A673 (cell line): ENCODE measurements at places on chromosomes 11 and 22.

GRCh38 chr11:86693518-86693917 lies 21.1 kb upstream of the ME3 start:
- DNase-seq: no peak

- DNase-seq: no peak
These were observed 666.5 kb downstream of the NTM start for GRCh38 chr11:132036746-132037466.

DNA sequence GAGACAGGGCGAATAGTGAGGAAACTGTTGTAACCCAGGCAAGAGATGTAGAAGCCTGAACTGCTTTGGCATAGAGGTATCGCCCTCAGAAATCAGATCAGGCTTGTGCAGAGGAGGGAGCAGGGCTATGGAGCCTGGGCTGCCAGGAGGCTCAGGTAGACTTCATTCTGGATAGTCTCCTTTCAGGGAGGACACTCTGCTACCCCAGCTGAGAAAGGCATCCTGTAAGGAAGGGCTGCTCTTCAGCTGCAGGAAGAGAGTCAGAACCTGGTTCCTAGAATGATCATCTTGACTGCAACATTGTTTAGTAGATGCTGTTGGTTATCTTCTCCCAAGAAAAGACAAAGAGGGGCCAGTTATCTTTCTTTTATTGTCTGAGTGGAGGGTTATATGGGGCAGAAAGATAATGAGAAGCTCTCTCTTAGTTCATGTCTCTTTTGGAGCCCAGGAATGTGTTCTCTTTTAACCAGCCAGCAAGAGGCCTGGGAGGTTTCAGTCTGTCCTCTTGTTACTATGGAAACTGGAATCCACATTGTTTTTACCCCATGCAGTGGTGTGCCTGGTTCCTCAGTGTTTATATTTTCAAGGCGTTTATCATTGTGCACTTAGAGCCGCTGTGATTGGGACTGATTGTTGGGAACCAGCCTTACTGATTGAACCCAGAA lies 95.7 kb downstream of the STIM1 start:
- DNase-seq: no peak

GRCh38 chr11:35796562-35796961 lies 134.0 kb downstream of the TRIM44 start:
- peak; percentile 94 for DNase-seq

GRCh38 chr22:17035246-17035645 lies 27.2 kb upstream of the GAB4 start:
- no peak for DNase-seq

GRCh38 chr22:36222887-36223450 lies 16.4 kb downstream of the APOL2 start:
- no peak for DNase-seq

DNA sequence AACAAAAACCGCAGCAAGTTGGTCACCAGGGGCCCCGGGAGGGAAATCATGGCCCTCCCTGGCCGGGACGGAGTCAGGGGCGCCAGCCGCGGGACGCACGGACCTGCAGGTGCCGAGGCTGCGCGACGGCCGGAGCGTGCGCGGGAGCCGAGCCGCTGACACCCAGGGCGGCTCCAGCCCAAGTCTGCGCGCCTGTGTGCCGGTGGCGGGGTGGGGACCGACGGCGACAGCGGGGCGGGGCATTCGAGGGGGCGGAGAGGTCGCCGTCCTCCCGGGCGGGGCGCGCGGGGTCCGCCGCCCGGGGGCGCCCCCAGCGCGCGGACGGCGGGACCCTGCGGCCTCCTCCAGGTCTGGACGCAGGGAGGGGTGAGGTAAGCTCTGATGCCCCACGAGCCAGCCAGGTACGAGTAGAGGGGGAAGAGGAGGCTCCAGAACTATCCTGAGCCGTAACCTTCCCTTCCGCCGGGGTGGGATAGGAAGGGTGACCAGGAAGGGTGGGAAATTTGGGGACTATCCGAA lies at the start of gene ESAM:
Gene ESAM (minus strand): TSS at position 186 of the 519 bp plus-strand sequence. CDS start 136 bp downstream, at position 50.
- no peak for DNase-seq

DNA sequence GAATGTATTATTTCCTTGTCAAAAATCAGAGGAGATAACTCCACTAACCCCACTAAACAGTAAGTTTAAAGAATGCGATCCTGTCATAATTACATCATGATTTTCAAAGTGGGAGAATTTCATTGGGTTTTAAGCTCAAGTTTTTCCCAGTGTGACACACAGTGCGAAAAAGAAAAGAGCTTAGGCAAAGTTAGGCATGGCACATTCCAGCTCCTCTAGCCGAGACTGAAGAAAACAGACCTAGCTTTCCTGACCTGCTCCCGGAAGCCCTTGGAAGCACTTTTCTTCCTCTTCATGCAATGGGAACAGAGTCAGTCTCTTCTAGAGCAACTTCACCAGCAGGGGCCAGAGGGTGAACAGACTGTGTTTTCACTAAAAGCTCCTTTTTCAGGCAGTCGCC lies 76.6 kb upstream of the AKIP1 start:
- DNase-seq: no peak

DNA sequence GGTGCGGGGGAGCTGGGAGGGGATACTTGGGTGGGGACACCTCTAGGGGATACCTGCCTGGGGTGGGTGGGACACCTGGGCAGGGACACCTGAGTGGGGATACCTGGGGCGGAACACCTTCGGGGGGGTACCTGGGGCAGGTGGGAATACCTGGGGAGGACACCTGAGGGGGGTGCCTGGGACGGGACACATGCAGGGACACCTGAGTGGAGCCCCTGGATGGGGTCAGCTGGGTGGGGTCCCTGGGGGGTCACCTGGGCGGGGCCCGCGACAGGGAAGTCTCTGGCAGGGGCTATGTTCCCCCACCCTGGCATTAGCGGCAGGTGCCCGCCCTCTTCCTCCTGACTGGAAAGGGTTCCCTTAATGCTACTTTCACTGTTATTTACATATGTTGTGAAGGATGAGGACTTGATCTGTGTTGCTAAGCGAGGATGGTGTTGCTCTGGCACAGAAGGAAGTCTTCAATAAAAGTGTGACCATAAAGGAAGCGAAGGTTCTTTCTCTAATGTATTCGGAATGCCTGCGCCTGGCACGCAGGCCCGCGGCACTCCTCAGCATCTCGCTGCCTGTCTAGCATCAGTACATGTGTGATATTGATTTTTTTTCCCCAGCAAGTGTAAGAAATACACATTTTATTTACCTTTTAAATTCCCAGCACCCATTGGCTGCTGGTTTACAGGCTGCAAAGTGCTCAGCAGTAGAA lies 801.7 kb downstream of the BRD1 start:
- no peak for DNase-seq

- no peak for DNase-seq
These were observed 12.1 kb downstream of the MS4A2 start for GRCh38 chr11:60100516-60100915.

- no peak for DNase-seq
These were observed 91.9 kb upstream of the NTM start for GRCh38 chr11:131278472-131278871.

DNA sequence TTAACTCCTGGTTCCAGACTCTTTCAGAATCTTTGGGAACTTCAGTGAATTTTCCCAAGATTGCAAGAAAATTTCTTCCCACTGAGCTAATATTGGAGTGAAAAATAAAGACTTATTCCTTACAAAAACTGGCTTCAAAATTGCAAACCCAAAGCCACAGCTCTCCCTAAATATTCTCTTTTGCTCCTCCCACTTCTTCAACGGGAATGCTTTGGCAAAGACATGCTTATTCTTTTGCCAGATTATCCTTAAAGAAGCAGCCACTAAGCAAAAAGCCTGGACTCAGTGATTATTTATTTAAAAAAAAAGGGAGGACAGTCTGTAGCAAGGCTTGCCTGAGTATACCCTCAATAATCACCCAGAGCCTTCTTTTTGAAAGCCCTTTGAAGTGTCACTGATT lies 902.4 kb upstream of the CCDC90B start:
- no peak for DNase-seq

- no peak for DNase-seq
These were observed 77.3 kb downstream of the PIWIL3 start for GRCh38 chr22:24697172-24697571.

GRCh38 chr11:63834535-63835157 lies 4.3 kb upstream of the MARK2 start:
- no peak for DNase-seq

- DNase-seq: no peak
These were observed 2.6 kb downstream of the MRGPRF start for GRCh38 chr11:69010361-69010891.

- no peak for DNase-seq
These were observed 47.7 kb downstream of the APOL1 start for GRCh38 chr22:36300396-36301212.

GRCh38 chr11:36122671-36123070 lies 166.6 kb downstream of the COMMD9 start:
- DNase-seq: no peak

- no peak for DNase-seq
These were observed 560.4 kb downstream of the TBC1D22A start for GRCh38 chr22:47322854-47323253.

DNA sequence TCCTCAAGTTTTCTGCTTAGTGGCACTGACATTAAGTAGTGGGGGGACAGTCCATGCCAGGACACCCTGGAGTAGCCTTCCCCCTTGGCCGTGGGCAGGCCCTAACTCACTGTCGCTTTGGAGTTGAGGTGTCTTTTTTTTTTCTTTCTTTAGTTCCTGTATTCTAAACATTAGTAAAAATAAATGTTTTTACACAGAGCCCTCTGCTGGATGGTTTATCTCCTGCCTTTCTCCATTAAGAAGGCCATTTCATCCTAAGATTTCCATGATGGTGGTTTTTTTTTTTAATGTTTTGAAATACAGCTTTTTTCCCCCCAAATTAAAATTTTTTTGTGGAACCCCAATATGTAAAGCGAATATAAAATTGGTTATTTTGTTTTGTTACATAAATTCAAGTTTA lies 1.8 kb upstream of the TIGD3 start:
- no peak for DNase-seq

DNA sequence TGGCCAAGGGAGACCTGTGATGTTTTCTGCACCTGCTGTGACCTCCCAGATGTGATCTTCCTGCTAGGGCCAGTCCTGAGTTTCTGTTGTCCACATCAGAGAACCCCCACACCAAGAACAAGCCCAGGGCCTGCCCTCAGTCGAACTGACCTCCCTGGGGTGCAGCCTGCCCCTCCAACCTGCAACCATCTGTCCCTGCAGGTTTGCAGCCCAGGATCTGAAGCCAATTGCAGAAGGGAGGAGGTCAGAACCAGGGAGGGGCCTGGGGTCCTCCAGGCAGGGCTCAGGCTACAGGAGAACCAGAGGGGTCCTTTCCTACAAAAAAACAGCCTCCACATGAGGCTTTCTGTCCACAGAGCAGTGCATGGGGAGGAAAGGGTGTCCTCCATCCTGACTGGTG lies 807 bp downstream of the TRIM3 start:
- DNase-seq: no peak

GRCh38 chr11:93842461-93842860 lies 8.0 kb downstream of the VSTM5 start:
- DNase-seq: no peak

- DNase-seq: peak; percentile 41
These were observed 39.9 kb downstream of the CWC15 start for GRCh38 chr11:94933223-94934130.

DNA sequence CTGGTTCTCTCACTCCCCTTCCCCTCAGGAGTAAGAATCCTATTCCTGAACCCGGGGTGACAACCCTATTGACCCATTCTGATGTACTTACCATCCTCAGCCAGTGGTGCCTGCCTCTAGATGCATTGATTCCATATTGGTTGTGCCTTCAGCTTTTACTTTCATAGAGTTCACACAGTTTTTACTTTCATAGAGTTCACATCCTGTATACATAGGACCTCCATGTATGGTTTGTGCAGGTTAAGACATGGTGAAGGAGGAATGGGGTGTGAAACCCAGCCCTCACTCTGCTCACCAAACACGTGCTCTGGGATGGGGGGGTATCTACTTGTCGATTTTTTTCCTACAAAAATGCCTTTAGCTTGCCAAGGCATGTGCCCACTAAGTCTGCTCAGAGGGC lies 105.6 kb upstream of the TBCEL start:
- no peak for DNase-seq

DNA sequence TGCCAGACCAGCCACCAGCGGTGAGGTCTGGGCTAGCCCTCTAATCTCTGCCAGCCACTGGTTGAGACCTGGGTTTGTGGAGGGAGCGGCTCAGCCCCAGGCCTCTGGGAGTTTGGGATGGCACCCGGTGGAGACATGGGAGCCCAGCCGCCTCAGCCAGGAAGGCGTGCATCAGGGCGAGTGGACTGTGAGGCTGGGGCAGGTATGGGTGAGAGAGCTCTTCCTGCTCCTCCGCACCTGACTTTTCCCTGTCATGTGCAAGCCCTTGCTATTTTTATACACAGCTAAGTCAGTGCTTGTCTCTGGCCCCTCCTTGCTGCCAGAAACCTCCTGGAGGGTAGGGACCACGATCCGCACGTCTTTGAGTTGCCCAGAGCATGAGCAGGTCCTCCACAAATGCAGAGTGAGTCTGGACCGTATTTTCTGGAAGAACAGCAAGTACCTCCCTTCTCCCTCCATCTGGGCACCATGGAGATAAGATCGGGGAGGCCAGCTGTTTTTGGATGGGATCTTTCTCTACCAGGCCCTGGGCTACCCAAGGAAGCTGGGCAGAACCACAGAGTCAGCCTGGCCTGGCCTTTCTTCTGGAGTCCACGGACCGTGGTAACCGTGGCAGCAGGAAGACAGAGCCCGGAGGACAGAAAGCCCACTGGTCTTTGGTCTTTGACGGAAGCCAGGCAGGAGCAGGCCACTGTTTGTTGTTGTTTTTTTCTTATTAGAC lies 53.3 kb downstream of the IGLL1 start:
- no peak for DNase-seq

GRCh38 chr11:14417617-14418374 lies 58.8 kb upstream of the RRAS2 start:
- no peak for DNase-seq
